ENCODE measurements at places on chromosomes 2 and 18. TPM values are rescaled to one million over a fixed set of nuclear protein-coding genes. Genes with fewer than 3 reads are reported as not detected.

KRTCAP3 gene
- total RNA-seq, result not detected

FOXD4L1 gene
- not detected for total RNA-seq

RBM45 gene
- total RNA-seq, result 32.2 TPM

FRZB gene
- total RNA-seq, result 2.0 TPM

REG3G gene
- total RNA-seq, result not detected

UGT1A8 gene
- not detected for total RNA-seq

ZNF514 gene
- 19.3 TPM for total RNA-seq

IER3IP1 gene
- total RNA-seq, result 34.2 TPM

ANKRD30B gene
- total RNA-seq, result not detected

LRATD1 gene
- not detected for total RNA-seq

CLEC4F gene
- 0.18 TPM for total RNA-seq

ATG16L1 gene
- total RNA-seq, result 30.8 TPM

MLPH gene
- 0.55 TPM for total RNA-seq

CTLA4 gene
- total RNA-seq, result not detected

POTEF gene
- not detected for total RNA-seq

DPYSL5 gene
- 4.8 TPM for total RNA-seq

ANKRD30BL gene
- total RNA-seq, result not detected

KATNAL2 gene
- 15.0 TPM for total RNA-seq

SCN3A gene
- not detected for total RNA-seq

CCDC141 gene
- total RNA-seq, result 0.20 TPM

C2orf66 gene
- total RNA-seq, result not detected

KCNJ13 gene
- total RNA-seq, result not detected

MFSD2B gene
- 0.14 TPM for total RNA-seq

FAM228A gene
- total RNA-seq, result 0.18 TPM

IL37 gene
- not detected for total RNA-seq

POTEI gene
- not detected for total RNA-seq

HOXD1 gene
- 1.3 TPM for total RNA-seq

EN1 gene
- total RNA-seq, result not detected

CABYR gene
- total RNA-seq, result 0.41 TPM

SERPINB10 gene
- total RNA-seq, result not detected

TRIM43 gene
- 6.3 TPM for total RNA-seq

DDX18 gene
- total RNA-seq, result 43.3 TPM

FTCDNL1 gene
- total RNA-seq, result not detected

PIEZO2 gene
- total RNA-seq, result not detected

KANSL1L gene
- total RNA-seq, result 3.0 TPM

ACOXL gene
- not detected for total RNA-seq

EML6 gene
- 0.20 TPM for total RNA-seq

ALLC gene
- not detected for total RNA-seq

LYG2 gene
- not detected for total RNA-seq

ALK gene
- not detected for total RNA-seq
